Activated CD8-positive, alpha-beta memory T cell treated with anti-CD3 and anti-CD28 coated beads, Interleukin-2, amount 10 ng/mL, durations not matched to agents 7 days and 5 days (primary cell): ENCODE measurements at places on chromosomes 1 and 21.

- peak; percentile 69 for DNase-seq
Measured at GRCh38 chr1:15352128-15352957, 57.3 kb upstream of the EFHD2 start.

GRCh38 chr1:73065339-73066041 is 783.2 kb upstream of the NEGR1 start:
- DNase-seq: no peak

GRCh38 chr1:184867866-184868689 is 106.2 kb downstream of the NIBAN1 start:
- DNase-seq: no peak

- no peak for DNase-seq
Measured at GRCh38 chr1:160726114-160726497, 12.9 kb upstream of the SLAMF7 start.

- no peak for DNase-seq
Measured at GRCh38 chr1:11795238-11795890, 10.4 kb downstream of the MTHFR start.
